Activated T-cell treated with anti-CD3 and anti-CD28 coated beads, Interleukin-2, amount 50 U/mL, for 72 hours (primary cell): ENCODE measurements at places on chromosomes 4 and X. TPM values are rescaled to one million over a fixed set of nuclear protein-coding genes. Genes with fewer than 3 reads are reported as not detected.
A peak's percentile ranks its signal among the peaks of the same experiment; 100 is the strongest.

GLRB gene
- total RNA-seq, result not detected

NIPAL1 gene
- 1.7 TPM for total RNA-seq

STATH gene
- not detected for total RNA-seq

GRCh38 chr4:10587697-10588096 is 96.9 kb downstream of the CLNK start:
- no peak overlapping the region for H3K27ac ChIP-seq
- H3K27me3 ChIP-seq, result no peaks in the 10 kb centered on the region
- DNase-seq, result peak; percentile 11
- no peak overlapping the region for H3K4me3 ChIP-seq
- H3K4me1 ChIP-seq, result peaks cover 40% of the 10 kb centered on the region
- no peaks in the 10 kb centered on the region for H3K36me3 ChIP-seq

FAM184B gene
- total RNA-seq, result not detected

DNA sequence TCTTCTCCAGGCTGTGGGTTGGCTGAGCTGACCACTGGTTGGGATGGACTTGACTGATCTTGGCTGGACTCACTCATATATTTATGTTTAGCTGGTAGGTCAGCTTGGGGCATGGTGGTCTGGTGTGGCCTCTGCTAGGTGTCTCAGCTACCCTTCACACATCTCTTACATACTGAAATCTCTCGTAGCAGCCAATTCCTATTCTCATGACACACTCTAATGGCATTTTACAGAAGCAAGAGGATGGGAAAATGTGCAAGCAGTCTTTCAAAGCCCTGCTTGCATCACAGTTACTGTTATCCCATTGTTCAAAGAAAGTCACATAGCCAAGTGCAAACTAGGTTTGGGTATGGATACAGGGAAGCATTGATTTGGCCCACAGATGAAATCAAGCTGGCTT is 55.5 kb upstream of the PCDH18 start:
- no peak overlapping the region for H3K4me3 ChIP-seq
- H3K4me1 ChIP-seq, result no peaks in the 10 kb centered on the region
- no peaks in the 10 kb centered on the region for H3K36me3 ChIP-seq
- DNase-seq, result no peak
- H3K27me3 ChIP-seq, result no peaks in the 10 kb centered on the region

DNA sequence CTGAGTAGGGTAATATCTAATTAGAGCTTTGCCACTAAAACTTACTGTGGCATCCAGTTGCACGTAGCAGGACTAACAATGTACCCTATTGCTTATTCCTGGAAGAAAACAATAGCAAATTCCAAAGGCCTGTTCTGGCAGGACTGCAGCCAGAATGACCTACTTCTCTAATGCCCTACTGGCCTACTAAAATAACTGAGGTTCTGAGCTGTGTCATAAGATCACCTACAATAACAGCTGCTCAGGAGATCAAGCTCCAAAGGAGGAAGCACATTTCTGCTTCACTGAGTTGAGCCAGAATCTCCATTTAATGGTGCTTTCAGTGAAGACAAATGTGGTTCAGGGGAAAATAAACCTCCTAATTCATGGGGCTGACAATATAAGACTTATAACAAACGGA is 42.2 kb upstream of the CXCL8 start:
- no peak for DNase-seq
- no peaks in the 10 kb centered on the region for H3K4me1 ChIP-seq

- H3K4me3 ChIP-seq, result no peak overlapping the region
- no peaks in the 10 kb centered on the region for H3K4me1 ChIP-seq
- H3K27ac ChIP-seq, result no peak overlapping the region
- no peak for DNase-seq
Observed at GRCh38 chr4:37847311-37847884, 20.9 kb downstream of the PGM2 start.

GRIA3 gene
- not detected for total RNA-seq

- H3K27me3 ChIP-seq, result peaks cover 18% of the 10 kb centered on the region
- peaks cover 31% of the 10 kb centered on the region for H3K4me1 ChIP-seq
- H3K27ac ChIP-seq, result no peak overlapping the region
- DNase-seq, result no peak
- H3K36me3 ChIP-seq, result no peaks in the 10 kb centered on the region
- peak overlapping the region; percentile 2 for H3K4me3 ChIP-seq
Observed at GRCh38 chr4:4870576-4871241, 11.2 kb downstream of the MSX1 start.

MSN gene
- 298 TPM for total RNA-seq

CXorf49 gene
- not detected for total RNA-seq

NHSL2 gene
- 0.26 TPM for total RNA-seq

- no peak overlapping the region for H3K27ac ChIP-seq
- DNase-seq, result no peak
- peaks cover 21% of the 10 kb centered on the region for H3K27me3 ChIP-seq
- H3K4me1 ChIP-seq, result peaks cover 9% of the 10 kb centered on the region
- H3K36me3 ChIP-seq, result no peaks in the 10 kb centered on the region
Observed at GRCh38 chr4:42391981-42392380, 5.3 kb upstream of the SHISA3 start.

- no peak overlapping the region for H3K27ac ChIP-seq
- H3K36me3 ChIP-seq, result no peaks in the 10 kb centered on the region
- H3K4me1 ChIP-seq, result no peaks in the 10 kb centered on the region
- H3K4me3 ChIP-seq, result no peak overlapping the region
- DNase-seq, result no peak
Observed at GRCh38 chrX:138771047-138771446, 59.5 kb upstream of the FGF13 start.

DNA sequence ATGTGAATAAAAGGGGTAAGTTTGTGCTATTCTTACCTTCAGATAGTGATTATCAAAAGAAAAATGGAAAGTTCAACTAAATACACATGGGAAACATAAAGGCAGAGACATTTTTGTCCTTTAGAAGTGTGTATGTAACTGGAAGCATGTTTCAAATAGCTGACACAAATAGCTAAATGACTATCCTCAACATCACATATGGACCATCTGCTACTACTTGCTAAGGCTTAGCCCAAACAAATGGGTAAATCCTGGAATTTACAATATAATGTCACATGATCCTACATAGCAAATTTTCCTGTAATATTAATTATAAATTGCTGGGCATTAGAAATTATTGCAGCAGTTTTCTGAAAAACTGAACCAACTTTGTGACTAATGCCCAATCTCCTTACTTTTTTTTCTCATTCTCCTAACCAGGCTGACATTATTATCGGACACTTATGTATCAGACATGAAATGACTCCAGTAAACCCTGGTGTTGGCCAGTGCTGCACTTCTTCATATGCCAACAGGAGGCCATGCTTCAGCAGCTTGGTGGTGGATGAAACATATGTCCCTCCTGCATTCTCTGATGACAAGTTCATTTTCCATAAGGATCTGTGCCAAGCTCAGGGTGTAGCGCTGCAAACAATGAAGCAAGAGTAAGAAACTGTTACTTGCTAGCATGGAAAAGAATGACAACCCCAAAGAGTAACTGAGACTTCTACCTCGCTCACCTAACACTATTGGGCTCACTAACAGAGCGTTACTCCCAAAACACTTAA is 16.1 kb downstream of the AFP start:
- peaks cover 6% of the 10 kb centered on the region for H3K27me3 ChIP-seq
- H3K36me3 ChIP-seq, result no peaks in the 10 kb centered on the region
- no peaks in the 10 kb centered on the region for H3K4me1 ChIP-seq
- H3K4me3 ChIP-seq, result no peak overlapping the region
- DNase-seq, result no peak
- no peak overlapping the region for H3K27ac ChIP-seq

DNA sequence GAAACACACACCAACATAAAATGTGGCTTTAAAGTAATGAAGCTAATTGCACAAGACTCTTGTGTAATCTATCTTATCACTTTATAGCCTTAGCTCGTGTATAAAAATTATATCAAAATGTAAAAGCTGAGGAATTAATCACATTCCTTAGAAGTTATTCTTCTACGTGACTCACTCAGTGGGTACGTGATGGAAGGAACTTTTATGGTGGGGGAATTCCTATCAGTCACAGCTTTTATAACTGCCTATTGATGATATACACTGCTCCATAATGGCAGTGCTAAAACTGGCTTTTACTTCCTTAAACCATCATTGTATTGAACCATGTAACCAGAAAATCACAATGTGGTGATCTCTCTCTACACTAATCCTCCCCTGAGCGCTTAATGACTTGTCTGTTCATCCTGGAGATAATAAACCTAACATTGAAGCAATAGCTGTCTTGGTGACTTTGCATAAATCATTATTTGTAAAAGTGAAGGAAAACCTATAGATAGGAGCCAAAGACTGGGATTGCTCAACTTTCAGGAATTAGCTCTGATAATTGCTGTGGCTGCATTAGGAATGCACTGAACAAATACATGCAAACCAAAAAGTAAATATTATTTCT is 276.7 kb downstream of the GBA3 start:
- H3K27me3 ChIP-seq, result no peaks in the 10 kb centered on the region
- no peaks in the 10 kb centered on the region for H3K36me3 ChIP-seq
- no peak for DNase-seq
- H3K4me1 ChIP-seq, result no peaks in the 10 kb centered on the region
- no peak overlapping the region for H3K27ac ChIP-seq
- H3K4me3 ChIP-seq, result no peak overlapping the region

- H3K4me3 ChIP-seq, result no peak overlapping the region
Observed at GRCh38 chrX:143058120-143058519, 32.4 kb downstream of the SPANXN4 start.

DNA sequence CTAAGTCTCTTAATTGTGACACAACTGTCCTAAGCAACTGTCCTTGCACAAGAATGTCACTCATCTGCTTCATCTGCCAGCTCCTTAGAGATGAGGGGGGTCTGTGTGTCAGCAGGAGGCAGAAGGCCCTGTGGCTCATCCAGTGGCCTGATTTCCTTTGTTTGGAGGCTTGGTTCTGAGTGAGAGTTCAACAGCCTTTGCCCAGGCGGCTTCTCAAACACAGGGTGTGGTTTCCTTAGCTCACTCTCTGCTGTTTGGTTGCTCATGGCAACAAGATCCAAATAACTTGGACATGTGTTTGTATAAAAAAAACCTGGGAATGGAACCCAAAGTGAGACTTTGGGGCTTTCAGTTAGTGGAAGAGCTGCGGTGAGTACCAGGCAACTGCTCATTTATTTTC is 46.6 kb downstream of the MAP7D3 start:
- H3K27me3 ChIP-seq, result no peaks in the 10 kb centered on the region
- no peaks in the 10 kb centered on the region for H3K36me3 ChIP-seq
- H3K4me3 ChIP-seq, result no peak overlapping the region
- peaks cover 20% of the 10 kb centered on the region for H3K4me1 ChIP-seq
- DNase-seq, result no peak
- H3K27ac ChIP-seq, result no peak overlapping the region

ADAD1 gene
- not detected for total RNA-seq

CWH43 gene
- total RNA-seq, result not detected

GRCh38 chrX:118207831-118208453 is 91.3 kb upstream of the KLHL13 start:
- no peak overlapping the region for H3K27ac ChIP-seq
- no peak for DNase-seq
- peaks cover 27% of the 10 kb centered on the region for H3K27me3 ChIP-seq
- no peaks in the 10 kb centered on the region for H3K4me1 ChIP-seq

ZMAT1 gene
- total RNA-seq, result 9.2 TPM

DNA sequence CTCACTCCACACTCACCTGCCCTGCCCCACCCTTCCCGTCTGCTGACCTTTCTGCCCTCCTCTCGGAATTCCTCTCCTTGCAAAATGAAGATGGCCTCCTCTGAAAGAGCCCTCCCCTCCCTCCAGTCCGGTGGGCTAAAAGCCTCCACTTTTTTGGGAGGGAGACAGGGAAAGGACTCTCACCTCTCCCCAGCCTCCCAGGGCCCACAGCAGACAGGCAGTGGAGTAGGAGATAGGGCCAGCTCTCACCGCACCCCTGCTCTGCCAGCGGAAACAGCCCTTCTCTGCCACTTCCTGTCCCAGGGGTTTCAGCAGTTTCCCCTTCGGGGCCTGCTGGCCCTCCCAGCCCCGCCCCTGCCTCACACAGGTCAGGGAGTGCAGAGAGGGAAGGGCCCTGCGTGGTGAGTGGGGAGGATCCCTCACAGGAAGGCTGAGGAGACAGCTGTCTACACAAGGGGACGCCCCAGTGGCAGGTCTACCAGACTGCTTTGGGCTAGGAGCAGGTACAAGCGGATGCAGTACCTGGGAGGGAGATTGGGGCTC is 18.2 kb downstream of the ELF4 start:
- H3K27me3 ChIP-seq, result no peaks in the 10 kb centered on the region
- H3K27ac ChIP-seq, result peak overlapping the region; percentile 82
- peak; percentile 84 for DNase-seq
- H3K4me1 ChIP-seq, result peaks cover 71% of the 10 kb centered on the region

GRCh38 chr4:151908734-151909497 is 148.1 kb upstream of the GATB start:
- H3K36me3 ChIP-seq, result no peaks in the 10 kb centered on the region
- no peaks in the 10 kb centered on the region for H3K27me3 ChIP-seq
- no peak overlapping the region for H3K27ac ChIP-seq
- no peaks in the 10 kb centered on the region for H3K4me1 ChIP-seq

GRCh38 chrX:49082271-49082871 is 2.7 kb upstream of the WDR45 start:
- H3K4me3 ChIP-seq, result no peak overlapping the region
- H3K27me3 ChIP-seq, result no peaks in the 10 kb centered on the region

DNA sequence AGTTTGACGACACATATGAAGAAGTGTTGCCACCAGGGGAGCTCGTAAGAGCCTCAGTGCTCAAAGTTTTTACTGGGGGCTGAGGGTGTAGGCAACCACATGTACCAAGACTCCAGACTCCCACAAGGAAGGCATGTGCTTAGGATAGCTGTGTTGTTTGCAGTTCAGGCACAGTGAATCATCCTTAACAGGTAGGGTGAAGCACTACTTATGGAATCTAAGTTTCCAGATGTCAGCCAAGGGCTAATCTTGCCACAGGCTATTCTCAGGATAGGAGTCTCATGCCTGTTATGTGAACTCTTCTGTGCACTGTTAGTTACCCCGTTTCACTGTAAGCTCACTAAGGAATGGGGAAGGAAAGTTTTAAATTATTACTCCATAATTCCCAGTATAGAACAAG is 202.6 kb downstream of the TMA16 start:
- peaks cover 9% of the 10 kb centered on the region for H3K27me3 ChIP-seq
- no peaks in the 10 kb centered on the region for H3K4me1 ChIP-seq
- H3K27ac ChIP-seq, result no peak overlapping the region
- H3K36me3 ChIP-seq, result no peaks in the 10 kb centered on the region

GRCh38 chr4:12712648-12713339 is 771.3 kb downstream of the RAB28 start:
- H3K4me1 ChIP-seq, result no peaks in the 10 kb centered on the region
- no peaks in the 10 kb centered on the region for H3K36me3 ChIP-seq
- no peak overlapping the region for H3K27ac ChIP-seq
- H3K27me3 ChIP-seq, result no peaks in the 10 kb centered on the region
- no peak for DNase-seq

RHOH gene
- total RNA-seq, result 182 TPM

DNA sequence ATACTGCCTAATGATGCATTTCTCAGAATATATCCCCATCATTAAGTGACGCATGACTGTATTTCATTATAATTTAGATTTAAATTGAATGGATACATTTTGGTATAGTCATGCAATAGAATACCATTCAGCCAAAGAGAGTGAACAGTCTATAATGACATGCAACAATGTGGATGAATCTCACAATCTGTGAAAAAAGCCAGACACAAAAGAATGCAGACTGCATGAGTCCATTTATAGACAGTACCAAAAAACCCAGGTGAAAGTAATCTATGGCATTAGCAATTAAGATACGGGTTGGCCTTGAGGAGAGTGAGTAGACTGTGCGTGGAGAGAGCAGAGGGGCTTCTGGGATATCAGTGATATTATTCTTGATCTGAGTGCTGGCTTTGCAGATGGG is 239.7 kb upstream of the PGRMC2 start:
- no peak for DNase-seq
- peaks cover 13% of the 10 kb centered on the region for H3K4me1 ChIP-seq
- no peak overlapping the region for H3K4me3 ChIP-seq
- no peaks in the 10 kb centered on the region for H3K36me3 ChIP-seq
- no peak overlapping the region for H3K27ac ChIP-seq

GRCh38 chr4:146638786-146639505 is at the start of gene POU4F2:
Gene POU4F2, plus strand, starts transcription at chr4:146638893. Its CDS starts 248 bp downstream, at chr4:146639141.
- peaks cover 39% of the 10 kb centered on the region for H3K4me1 ChIP-seq
- H3K4me3 ChIP-seq, result peak within 1 kb of the TSS; percentile 68
- H3K36me3 ChIP-seq, result peaks cover 8% of the 10 kb centered on the region
- H3K27ac ChIP-seq, result peak within 1 kb of the TSS; percentile 67
